ENCODE measurements at places on chromosomes 6 and 20.

DNA sequence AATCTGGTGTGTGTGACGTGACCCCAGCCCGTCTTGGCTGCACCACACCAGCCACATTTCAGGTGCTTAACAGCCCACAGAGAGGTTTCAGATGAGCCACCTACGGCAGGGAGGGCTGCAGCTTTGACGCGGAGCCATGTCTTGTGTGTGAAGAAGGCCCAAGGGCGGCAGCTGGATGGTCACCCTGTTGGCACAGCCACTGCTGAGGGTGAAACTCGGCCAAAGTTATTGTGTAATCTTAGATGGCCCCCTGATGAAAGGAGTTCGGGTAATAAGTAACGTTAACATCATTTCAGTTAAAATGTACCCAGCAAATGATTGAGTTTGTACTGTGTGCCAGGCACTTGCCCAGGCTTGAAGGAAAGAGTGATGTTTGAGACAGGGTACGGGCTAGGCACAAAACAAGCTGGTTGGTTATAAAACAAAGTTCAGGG is 97.2 kb downstream of the SSR1 start:
- no peak for DNase-seq

GRCh38 chr6:120147071-120147871 is 797.7 kb upstream of the MAN1A1 start:
- no peak for DNase-seq

DNA sequence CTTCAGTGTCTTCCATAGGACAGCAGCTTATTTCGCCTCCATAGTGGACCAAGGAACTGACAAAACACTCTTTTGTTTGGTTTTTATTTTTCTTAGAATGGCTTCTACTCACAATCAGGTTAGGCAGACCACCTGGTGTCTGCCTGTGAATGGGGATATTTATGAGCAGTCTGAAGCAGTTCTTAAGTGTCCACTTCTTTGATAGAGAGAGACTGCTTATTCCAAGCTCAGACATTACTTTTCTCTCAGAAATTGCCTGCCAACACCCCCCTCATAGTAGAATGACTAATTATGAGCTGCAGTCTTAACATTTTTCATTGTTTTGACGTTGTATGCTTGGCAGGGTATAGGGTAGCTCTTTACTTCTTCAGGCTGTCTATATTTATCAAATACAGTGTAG is 174.7 kb downstream of the ZFAND3 start:
- DNase-seq, result no peak

DNA sequence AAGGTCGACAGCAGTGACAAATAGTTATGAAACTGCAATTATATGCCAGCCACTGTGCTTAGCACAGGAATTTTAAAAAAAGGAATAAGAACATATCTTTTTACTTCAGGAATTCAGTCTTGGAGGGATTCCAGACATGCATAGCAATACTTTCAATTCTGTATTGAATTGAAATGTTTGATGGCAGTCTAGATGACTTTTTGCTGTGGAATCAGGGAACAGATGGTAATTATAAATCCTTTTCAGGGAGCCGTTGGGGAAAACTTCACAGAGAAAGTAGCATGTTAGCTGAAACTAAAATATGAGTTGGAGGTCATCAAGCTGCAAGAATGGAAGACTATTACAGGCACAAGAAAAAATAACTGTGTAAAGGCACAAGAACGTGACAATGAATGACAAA is 74.8 kb downstream of the IMPG1 start:
- DNase-seq, result no peak

- DNase-seq, result no peak
These were observed 369.4 kb downstream of the BMP2 start for GRCh38 chr20:7136886-7137285.

Data from GDM1 (cell line).